ENCODE measurements at places on chromosomes 4 and X.
A peak's percentile ranks its signal among the peaks of the same experiment; 100 is the strongest.

DNA sequence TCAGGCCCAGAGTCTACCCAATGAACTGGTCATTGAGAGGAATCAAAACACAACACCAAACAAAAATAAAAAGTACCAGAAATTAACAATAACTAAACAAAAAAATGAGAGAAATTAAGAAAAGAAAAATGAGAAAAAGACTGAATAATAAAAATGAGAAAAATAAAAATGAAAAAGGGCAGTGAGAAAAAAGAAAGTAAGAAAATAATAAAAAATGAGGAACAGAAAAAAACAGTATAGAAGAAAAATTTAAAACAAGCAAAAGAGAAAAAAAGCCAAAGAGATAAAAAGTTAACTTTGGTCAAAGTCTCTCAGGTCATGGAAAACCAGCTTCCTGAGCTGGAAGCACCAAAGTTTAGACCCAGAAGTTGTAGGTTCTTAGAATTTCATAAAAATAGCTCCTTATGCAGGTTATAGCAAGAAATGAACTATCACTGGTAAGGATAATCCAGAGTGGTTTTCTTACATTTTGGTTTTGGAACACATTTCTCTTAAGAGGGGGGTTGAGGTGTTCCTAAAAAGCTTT is 51.0 kb upstream of the WDR17 start:
- DNase-seq, result no peak

GRCh38 chr4:176229645-176230044 is 34.3 kb upstream of the SPATA4 start:
- no peak for DNase-seq

- no peak for DNase-seq
Observed at GRCh38 chrX:101417981-101418841, 10.2 kb downstream of the HNRNPH2 start.

GRCh38 chr4:121814756-121815155 is 8.9 kb downstream of the CCNA2 start:
- DNase-seq, result no peak

DNA sequence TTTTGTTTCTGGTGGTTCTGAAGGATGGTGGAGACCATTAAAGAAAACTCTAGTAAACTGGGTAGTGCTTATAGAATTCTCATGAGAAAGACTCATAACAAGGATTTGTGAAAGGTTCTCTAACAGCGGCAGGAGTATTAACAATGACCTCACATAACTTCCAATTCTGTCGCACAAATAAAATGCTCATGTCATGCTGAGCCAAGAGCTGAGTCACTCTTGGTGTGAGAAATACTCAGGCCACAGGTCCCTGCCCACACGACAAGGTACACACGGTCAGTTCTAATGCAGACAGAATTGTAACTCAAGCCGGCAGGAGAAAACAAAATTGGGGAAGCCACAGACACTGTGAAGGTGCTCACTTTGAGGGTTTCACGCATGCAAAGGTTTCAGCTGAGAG is 34.4 kb upstream of the C4orf50 start:
- DNase-seq, result no peak

DNA sequence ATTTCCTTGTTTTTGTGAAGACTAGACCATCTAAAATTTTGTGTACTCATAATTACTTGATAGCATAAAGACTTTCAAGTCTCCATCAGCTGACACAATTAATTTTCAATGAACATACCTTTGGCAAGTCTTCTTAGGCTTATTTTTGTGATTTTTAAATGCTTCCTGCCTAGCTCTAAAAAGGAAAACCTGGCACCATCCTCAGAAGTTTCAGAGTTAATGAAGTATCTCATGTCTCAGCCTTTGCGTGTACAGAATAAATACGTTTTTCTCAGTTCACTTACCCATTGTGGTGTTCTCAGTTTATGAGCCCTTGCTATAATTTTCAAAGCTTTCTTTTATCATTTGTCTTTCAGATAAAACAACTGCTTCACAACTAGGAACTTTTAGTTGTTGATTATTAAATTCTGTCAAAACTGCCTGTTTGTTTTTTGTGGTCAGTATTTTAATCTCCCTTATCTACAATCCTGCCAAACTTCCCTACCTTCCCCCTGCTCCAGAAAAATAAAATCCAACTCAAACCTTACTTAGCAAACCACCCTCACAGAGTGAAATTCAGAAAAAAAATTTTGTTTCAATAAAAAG is 21.6 kb downstream of the ADD1 start:
- no peak for DNase-seq

- no peak for DNase-seq
Observed at GRCh38 chrX:103475381-103475780, 43.9 kb downstream of the RAB40A start.

GRCh38 chrX:150984169-150984824 is 1.2 kb downstream of the HMGB3 start:
- no peak for DNase-seq

DNA sequence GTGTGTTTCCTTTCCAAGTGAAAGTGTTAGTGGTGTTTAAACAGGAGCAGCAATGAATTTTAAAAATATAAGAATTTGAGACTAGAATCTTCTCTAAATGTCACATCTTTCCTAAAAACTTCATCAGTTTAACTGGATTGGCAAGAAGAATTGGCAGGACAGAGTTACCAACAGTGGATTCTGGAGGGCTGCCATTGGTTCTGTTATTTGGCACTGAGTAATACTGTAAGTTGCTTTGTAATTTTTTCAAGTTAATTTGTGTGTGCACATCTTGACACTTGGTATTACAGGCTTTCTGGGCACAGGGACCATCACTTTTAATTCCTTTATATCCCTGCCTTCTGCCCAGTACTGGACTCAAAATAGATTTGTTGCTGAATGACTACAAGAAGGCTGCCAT is 4.5 kb upstream of the GPRIN3 start:
- DNase-seq, result no peak

DNA sequence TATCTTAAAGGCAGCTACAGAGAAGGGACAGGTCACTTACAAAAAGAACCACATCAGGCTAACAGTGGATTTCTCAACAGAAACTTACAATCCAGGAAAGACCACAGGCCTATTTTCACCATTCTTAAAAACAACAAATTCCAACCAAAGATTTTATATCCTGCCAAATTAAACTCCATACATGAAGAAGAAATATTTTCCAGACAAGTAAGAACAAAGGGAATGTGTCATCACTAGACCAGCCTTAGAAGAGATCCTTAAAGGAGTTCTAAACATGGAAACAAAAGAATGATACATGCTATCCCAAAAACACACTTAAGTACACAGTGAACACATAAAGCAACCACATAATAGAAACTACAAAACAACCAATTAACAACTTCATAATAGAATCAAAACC is 105.6 kb downstream of the ANXA10 start:
- DNase-seq, result no peak

GRCh38 chr4:30875658-30876269 is 155.6 kb downstream of the PCDH7 start:
- DNase-seq, result no peak

GRCh38 chrX:112997991-112998390 is 157.4 kb upstream of the AMOT start:
- DNase-seq, result no peak

DNA sequence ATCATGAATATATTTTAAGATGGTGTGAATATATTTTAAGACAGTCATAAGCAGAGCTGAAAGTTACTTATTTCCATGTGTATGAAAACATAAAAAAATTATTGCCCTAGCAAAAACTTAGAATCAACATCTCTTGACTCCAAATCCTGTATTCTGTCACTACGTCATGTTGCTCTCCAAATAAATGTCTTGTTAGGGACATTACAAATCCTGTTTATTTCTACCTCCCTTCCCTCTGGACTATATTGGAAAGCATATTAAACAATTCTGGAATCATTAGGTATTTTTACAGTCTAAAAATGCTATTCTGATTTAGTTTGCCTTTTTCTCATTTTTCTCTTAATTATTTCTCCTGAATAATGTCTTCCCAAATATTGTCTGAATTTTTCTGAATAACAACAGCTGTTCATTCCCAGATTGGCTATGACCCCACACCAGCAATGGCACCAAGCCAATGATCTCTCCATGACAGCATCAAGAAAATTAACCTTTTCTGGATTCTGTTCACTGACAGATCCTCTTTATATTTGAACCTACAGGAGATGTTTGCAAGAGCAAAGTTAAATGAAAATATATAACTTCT is 523.1 kb downstream of the IQCM start:
- no peak for DNase-seq

DNA sequence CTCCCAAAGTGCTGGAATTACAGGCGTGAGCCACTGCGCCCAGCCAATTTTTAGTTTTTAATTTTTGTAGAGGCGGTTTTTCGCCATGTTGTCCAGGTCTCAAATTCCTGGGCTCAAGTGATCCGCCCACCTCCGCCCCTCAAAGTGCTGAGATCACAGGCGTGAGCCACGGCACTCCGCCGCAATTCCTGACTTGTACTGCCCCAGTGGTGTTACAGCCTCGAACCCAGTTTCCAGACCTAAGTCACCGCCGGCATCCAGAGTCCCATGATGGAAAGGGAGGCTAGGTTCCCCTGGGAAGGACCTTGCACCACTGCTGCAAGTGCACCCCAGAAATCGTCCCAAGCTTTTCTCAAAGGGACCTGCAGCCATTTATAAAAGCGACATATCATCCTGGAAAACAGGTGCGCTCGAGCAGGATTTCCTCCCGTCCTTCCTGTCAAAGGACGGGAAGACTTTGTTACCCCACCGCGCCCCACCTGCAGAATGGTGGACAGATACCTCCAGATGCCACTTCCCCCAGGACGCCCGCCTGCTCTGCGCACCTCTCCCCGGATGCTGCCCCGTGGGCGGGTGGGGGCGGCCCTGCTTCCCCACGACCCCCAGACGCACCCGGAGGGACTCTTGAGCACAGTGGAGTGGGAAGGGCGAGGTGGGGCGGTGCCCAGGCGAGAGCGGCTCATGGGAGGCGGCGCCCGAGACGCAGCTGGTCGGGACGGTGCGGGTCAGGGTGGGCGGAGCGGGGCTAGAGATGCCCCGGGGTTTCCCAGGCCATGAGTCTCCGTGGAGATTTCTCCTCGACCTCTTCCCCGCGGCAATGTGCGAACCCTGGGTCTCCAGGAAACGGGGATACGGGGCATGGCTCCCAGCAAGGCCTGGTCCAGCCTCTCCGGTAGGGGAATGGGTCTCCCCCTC is 947 bp upstream of the RPL10 start:
- peak; percentile 65 for DNase-seq

- no peak for DNase-seq
Observed at GRCh38 chrX:9438933-9439494, 25.8 kb upstream of the TBL1X start.

DNA sequence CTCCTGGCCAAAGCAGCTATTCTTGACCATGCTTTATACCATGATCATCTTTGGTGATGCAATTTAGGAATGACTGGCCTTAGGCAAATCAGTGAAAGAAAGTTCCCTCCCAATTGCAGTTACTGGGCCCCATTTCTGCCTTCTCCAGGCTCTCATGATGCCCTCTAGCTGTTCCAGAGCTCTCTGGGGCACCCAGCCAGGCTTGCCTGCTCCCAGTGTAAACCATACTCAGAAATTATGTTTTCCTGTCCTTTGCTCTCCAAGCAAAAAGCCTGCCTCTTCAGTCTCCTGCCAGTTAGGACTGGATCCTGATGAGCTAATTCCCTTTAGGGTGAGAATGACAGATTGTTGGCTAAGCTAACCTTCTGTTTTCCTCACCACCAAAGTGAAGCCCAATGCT is 85.3 kb upstream of the RBPJ start:
- DNase-seq, result no peak

GRCh38 chr4:1234811-1235292 is 14.1 kb downstream of the CTBP1 start:
- no peak for DNase-seq

- DNase-seq, result no peak
Observed at GRCh38 chrX:153455571-153455970, 9.7 kb upstream of the TREX2 start.

- DNase-seq, result no peak
Observed at GRCh38 chr4:92270908-92271307, 32.9 kb upstream of the GRID2 start.

DNA sequence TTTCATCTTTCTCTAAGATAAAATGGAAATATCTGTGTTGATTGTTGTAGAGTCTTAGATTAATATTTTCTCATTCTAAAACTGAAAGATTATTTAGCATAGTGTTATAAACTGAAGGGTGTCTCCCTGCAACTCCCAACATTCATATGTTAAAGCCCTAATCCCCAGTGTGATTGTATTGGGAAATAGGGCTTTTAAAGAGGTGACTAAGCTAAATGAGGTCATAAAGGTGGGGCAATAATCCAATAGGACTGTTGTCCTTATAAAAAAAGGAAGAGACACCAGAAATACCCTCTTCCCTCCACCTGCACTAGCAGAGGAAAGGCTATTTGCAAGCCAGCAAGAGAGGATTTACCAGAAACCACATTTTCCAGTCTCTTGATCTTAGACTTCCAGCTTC is 1626.4 kb downstream of the C4orf33 start:
- DNase-seq, result peak; percentile 4

- no peak for DNase-seq
Observed at GRCh38 chr4:24105327-24106038, 215.6 kb upstream of the PPARGC1A start.

GRCh38 chrX:124010157-124010556 is 48.7 kb downstream of the STAG2 start:
- no peak for DNase-seq

DNA sequence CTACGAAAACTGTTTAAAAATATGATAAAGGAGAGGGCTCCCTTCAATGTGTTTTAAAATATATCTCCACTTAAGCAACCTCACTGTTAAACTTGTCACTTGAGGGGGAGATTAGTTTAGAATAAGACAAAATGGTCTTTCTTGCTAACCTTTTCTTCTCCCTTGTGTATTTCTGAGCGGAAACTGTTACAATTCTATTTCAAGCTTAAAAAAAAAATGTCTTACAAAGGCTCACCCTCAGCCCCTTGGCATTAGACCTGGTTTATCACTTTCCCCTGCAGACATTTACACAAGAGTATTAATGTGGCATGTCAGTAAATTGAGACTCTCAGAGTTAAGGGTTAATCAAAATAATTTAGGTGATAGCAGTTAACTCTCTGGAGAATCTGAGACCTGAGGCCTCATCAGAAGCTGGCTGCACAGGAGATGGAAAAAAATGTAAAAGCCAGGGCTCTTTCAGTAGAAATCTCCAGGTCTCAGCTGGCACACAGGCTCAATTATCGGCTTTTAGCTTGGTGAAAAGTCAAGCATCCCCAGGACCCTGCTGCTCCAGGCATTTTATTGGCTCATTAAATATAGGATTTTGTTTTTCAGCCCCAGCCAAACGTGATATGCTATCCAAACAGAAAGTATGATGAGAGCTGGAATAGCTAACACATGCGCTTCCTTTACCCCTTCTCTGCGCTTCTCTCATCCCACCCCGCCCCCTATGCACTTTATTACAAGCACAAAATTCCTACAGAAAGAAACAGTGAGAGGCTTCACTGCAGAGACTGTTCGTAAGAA is 130.5 kb downstream of the PPA2 start:
- DNase-seq, result no peak

GRCh38 chr4:140969296-140969695 is 164.0 kb downstream of the RNF150 start:
- DNase-seq, result no peak
